ENCODE measurements at places on chromosomes 5 and 9.
A peak's percentile ranks its signal among the peaks of the same experiment; 100 is the strongest.

- no peak for DNase-seq
Observed at GRCh38 chr9:4840018-4840417, 47.3 kb downstream of the RCL1 start.

- DNase-seq, result no peak
Observed at GRCh38 chr5:101123363-101123762, 220.3 kb upstream of the ST8SIA4 start.

GRCh38 chr5:68720884-68721610 is 372.8 kb upstream of the SLC30A5 start:
- no peak for DNase-seq

DNA sequence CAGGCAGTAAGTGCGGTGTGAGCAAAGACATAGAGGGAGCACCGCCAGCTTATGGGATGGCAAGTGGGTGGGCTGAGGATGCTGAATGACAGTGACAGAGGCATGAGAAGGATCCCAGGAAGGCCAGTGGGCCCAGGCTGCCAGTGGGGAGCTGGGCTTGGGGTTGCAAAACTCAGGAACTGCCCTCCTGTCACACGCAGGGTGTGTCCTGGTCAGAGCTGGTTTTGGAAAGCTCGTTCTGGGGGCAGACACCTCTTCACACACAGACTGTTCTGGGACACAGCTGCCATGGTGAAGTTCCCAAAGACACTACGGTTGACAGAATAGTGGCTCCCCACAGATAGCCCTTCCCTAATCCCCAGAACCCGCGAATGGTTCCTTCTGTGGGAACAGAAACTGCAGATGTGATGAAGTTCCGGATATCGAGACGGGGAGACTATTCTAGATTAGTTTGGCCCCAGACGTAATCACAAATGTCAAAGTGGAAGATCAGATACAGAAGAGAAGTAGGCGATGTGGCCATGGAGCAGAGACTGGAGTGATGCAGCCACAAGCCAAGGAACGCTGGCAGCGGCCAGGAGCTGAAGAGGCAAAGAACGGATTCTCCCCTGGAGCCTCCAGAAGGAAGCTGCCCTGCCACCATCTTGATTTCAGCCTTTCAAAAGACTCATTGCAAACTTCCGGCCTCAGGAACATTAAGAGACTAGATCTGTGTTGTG is 159.0 kb downstream of the COL23A1 start:
- no peak for DNase-seq

DNA sequence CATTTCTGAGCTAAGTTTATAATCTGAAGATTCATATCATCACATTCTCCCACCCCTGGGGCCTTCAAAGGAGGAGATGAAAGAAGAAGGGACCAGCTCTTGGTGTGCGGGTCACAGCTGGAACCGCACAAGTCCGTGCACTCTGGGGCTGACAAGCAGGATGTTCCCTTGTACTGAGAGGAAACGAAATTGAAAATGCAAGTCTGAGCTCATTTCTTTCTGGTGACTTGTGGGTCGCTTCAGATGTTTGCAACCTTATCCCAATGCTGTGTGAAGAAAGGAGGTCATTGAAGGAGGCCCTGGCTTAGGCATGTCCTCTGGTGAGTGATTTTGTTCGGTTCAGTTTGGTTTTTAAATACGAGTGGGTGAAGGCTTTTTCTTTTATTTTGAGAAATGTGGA is 59.6 kb downstream of the C9orf152 start:
- DNase-seq, result no peak

DNA sequence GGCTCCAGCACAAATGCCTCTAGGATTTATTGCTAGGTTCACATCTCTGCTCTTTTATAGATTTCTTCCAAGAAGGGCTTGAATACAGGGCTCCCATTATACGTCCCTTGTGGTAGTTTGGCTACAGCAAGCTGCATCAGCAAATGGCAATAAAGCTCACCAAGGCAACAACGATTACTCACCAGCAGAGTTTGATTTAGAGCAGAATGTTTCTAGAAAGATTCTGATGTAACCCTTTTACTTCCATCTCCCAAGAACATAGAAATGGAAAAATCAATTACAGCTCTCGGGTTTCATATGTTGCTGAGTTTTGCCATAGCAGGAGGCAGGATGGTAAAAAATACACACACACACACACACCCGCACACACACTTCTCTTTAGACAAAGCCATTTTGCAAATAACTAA is 124.2 kb upstream of the TNPO1 start:
- DNase-seq, result peak; percentile 70

- DNase-seq, result no peak
Observed at GRCh38 chr9:3181049-3181953, 337.4 kb upstream of the PUM3 start.

DNA sequence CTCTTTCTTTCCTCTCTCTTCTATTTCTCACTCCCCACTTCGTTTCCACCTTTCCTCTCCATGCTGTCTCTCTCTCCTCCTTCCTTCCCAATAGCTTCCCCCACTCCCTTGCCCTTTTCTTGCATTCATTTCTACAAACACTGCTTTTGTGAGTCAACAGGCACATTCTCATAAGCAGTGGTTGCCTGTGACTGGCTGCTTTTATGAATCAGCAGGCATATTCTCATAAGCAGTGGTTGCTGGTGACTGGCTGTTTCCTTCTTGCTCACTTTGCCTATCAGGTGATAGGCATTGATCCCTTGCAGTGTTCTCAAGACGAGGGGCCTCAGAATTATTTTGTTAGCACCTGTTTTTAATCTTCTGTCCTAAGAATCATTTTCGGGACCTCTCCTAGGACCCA is 116.1 kb upstream of the ACTBL2 start:
- DNase-seq, result peak; percentile 83

DNA sequence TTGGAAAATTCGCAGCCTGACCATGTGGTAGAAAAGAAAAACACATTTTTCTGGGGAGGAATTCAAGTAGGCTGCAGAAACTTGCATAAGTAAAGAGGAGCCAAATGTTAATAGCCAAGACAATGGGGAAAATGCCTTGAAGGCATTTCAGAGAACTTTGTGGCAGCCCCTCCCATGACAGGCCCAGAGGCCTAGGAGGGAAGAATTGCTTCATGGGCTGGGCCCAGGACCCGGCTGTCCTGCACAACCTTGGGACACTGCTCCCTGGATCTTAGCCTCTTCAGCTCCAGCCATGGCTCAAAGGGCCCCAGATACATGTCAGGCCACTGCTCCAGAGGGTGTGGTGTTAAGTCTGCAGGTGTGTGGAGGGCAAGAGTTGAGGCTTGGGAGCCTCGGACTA is 158.6 kb downstream of the OSTF1 start:
- DNase-seq, result no peak

GRCh38 chr5:39555788-39556187 is 131.0 kb upstream of the DAB2 start:
- DNase-seq, result no peak

DNA sequence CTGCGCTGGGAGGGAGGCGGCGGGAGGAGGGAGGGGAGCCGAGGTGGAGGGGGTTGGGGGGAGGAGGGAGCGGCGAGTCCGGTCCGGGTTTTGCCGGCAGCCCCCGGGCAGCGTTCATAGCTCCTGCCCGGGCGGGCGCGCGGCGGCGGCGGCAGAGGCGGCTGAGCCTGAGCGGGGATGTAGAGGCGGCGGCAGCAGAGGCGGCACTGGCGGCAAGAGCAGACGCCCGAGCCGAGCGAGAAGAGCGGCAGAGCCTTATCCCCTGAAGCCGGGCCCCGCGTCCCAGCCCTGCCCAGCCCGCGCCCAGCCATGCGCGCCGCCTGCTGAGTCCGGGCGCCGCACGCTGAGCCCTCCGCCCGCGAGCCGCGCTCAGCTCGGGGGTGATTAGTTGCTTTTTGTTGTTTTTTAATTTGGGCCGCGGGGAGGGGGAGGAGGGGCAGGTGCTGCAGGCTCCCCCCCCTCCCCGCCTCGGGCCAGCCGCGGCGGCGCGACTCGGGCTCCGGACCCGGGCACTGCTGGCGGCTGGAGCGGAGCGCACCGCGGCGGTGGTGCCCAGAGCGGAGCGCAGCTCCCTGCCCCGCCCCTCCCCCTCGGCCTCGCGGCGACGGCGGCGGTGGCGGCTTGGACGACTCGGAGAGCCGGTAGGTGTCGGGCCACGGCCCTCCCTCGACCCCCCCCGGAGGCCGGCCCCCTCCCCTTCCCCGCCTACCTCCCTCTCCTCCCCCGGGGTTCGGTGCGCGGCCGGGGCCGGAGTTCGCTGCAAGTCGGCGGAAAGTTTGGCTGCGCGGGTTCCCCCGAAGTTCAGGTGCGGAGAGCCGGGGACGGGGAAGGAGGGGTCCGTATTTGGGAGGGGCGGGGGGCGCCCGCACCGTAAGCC is at the start of gene CXXC5:
Gene CXXC5 (plus strand): TSS at position 145 of the 877 bp plus-strand sequence. CDS start 32,175 bp downstream, outside the sequence.
- DNase-seq, result peak; percentile 81
